ENCODE measurements at places on chromosomes 16 and 17.

- no peak for DNase-seq
Observed at GRCh38 chr16:67531247-67531646, 2.6 kb downstream of the RIPOR1 start.

DNA sequence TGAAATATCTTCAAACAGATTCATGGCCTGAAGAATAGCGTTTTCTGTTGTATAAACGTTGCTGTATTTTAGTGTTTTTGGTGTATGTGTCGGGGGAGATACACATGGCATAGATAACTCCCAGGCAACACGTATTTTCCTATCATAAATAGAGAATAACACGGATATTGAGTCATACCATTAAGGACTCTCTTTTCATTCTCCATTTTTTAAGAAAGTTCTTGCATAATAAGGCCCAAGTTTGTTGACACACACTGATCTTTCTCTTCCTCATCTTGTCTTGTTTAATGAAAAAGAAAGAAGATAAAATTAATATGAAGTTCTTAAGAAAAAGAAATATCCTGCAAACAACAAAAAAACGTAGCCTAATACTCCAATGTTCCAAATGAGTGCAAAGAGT, 13.4 kb downstream of the ABCA8 start:
- no peak for DNase-seq

GRCh38 chr17:78529871-78530670, 47.1 kb downstream of the DNAH17 start:
- no peak for DNase-seq

DNA sequence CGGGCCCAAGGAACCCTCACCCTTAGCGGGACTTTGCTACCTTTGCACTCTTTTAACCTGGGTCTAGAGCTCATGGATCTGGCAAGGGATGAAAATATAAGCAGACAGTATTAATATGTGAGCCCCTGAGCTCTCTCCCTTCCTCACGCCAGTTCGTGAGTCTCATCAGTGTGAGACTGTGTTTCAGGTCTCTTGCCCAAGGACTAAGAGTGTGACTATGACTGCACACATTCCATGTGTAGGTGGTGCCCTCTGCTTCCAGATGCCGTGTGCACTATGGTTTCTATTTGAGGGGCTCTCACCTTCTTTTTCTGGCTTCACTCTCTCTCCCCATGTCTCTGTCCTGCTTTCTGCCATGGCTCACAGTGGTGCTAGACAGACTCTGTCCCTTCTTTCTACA, 40.5 kb downstream of the DHRS7B start:
- DNase-seq: peak; percentile 12

GRCh38 chr16:85856079-85856478, 42.9 kb upstream of the IRF8 start:
- no peak for DNase-seq

DNA sequence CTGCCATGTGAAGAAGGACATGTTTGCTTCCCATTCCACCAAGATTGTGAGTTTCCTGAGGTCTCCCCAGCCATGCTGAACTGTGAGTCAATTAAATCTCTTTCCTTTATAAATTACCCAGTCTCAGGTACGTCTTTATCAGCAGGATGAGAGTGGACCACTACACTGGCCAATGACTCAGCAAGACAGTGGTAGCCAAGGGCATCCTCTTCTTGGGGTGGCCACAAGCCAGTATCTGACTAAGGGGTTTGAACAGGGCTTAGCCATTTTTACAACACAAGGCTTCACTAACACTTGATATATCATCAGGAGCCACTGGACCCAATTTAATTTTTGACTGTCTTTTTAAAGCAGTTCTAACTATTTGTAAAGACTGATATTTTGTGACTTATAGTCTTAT, 21.1 kb upstream of the KRT24 start:
- DNase-seq: no peak

DNA sequence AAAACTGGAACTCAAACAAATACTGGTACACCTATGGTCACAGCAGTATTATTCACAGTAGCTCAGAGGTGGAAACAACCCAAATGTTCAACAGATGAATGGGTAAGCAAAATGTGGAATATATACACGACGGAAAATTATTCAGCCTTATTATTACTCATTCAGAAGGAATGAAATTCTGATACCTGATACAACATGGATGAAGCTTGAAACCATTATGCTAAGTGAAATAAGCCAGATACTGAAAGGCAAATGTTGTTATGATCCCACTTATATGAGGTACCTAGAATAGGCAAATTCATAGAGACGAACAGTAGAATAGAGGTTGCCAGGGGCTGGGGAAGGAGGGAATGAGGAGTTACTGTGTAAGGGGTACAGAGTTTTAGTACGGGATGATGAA, 27.1 kb upstream of the MYLK3 start:
- DNase-seq: no peak
